ENCODE measurements at places on chromosomes 5 and 9.

DNA sequence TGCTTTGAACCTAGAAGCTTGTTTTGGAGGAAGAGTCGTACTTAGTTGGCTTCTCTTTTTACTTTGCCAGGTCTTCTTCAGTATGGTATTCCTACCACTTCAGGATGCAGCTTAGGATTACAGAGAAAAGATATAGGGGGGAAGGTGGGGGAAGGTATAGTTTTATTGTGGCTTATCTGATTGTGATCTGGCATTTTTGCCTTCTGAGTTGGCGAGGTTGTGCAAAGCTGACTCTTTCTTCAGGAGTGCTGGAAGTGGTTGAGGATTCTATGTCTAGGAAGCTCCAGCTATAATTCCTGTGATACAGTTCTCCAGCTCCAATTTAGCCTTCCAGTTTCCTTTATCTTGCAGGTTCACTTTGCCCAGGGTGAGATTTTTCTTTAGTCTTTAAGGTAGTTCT, 7.0 kb downstream of the CDC42SE2 start:
- no peak for DNase-seq

DNA sequence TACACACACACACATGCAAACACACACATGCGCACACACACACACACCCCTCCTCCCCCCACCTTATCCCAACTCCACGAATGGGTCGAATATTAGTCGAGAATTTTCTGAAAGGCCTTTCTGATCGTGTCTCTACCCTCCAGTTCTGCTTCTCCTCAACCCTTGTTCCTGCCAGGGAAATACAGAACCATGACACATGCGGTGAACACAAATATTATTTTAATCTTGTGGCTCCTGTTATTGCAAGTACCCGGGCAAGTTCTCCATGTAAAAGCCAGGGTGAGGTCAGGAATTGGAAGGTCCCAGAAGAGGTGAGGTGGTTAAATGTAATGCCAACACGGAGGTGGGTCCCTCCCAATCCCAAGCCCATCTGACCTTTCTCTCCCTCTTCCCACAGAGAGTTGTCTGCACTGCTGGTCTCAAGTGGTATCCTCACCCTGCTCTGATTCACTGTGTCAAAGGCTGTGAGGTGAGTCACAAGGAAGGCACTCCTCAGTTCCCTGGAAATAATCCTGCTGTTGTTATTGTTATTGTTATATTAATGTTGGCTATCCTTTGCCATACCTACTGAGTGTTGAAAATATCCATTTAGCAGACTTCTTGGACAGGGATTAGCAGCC, 223.7 kb downstream of the PAPPA start:
- no peak for DNase-seq

DNA sequence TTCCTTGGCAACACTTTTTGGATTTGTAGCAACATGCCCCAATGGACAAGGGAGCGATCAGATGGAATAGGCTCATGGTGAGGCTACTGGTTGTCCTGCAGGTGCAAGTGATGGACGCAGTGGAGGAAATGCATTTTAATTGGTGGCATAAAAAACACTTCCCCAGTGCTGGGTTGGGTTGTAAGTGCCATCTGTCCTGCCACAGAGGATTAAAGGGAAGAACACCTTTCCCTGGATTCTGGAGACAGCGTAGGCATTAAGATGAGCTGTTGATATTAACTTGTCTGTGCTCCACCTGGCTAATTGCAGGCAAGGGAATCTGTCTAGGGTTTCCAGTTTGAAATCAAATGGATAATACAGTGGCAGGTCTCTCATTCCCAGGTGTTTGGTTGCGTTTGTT, 173.4 kb downstream of the ZNF462 start:
- DNase-seq, result no peak

DNA sequence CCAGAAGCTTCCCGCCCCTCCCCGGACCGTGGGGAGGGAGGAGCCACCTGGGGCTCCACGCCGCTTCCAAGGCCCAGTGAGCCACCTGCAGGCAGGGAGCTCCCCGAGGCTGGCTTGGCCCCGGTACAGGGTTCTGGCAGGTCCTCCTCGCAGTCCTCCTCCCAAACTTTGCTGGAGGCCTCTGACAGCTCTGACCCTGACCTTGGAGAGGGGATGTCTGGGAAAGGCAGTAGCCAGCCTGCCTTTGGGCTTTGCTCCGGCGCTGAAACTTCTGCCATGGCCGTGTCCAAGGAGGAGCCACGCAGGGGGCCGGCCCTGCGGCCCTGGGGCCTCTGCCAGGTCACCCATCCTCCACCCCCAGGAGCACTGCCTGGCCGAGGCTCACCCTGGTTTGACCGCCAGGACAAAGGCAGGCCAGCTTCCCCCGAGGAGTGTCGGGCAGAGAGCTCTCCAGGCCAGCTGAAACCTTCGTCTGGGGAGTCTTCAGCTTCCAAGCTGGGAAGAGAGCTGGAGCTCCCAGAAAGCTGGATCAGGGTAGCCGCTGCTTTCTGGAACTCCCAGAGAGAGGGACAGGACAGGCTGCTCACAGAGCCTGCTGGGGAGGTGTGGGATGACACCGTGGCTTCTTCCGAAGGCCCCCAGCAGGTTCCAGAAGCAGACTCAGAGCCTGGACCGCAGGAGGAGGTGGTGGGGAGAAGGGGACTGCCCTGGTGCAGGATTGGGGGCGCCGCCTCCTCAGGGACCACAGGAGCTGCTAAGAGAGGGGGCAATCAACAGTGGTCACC, 9.0 kb upstream of the QSOX2 start:
- no peak for DNase-seq

DNA sequence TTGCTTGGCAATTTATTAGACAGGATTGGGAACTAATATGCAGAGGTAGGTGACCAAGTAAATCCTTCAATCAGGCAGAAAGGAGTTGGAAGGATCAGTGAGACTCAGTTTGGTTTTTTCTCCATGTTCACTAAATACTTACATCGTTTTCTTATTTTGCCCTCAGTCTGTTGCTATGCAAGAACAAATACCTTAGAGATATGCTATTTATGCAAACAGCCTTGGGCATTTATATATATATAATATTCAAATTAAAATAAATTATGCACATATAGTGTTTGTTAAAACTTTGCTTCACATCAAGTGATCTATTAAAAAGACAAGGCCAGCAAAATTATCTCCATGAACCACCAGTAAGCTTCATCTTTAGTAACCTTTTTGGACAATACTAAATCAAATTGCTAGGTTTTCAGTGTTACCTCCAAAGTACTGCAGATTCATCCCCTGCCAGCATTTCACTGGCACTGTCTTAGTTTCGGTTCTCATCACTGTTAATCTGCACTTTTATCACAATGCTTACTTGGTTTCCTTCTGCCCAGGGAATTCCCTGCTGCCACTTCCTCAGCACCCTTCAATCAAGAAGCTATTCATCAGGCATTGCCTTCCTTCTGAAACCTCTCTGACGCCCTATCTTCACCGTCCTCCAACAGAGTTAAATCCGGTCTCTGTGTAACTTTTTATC, 26.0 kb upstream of the LIFR start:
- DNase-seq, result no peak

- no peak for DNase-seq
Observed at GRCh38 chr9:35035851-35036701, 36.3 kb downstream of the VCP start.

DNA sequence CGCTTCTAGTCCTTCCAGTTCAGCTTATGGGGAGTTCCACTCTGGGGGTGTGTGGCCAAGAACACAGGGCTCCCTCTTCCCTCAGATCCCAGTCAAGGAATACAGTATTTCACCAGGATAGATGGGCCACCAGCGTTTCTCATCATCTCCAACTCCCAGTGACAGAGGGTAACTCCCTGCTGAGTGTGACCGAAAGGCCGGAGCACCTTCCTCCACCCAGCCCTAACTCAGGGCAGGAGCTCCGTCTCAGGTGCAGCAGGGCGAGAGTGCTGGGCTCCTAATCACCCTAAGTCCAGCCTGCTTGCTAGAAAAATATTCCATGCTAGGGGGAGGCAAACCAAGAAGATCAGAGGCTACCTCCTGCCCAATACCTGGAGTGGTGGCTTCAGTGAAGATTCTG, 102.6 kb downstream of the ADAMTS2 start:
- DNase-seq, result no peak

DNA sequence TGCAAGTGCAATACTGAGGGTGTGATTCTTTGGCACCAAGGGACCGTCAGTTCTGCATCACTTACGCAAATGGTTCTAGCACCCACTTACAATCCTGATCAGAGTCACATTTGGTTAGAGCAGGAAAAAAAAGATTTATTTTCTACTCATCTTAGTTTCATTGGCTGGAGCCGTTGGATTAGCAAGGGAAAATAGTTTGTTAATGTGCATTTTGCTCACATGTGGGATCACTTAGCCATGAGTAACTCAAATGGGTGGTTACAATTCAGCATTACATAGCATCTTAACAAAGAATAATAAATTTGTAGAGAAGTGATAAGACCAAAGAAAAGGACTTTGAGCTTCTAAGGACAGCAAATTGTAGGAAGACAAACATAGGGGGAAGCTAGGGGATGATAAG, 216.9 kb downstream of the AUH start:
- DNase-seq, result no peak
